T-helper 2 cell treated with Interferon-gamma antibody and Interleukin-4, amounts not matched to agents 100 ng/mL and 5 ng/mL, for 36 hours (primary cell): ENCODE measurements at places on chromosomes 13 and 19. TPM values are rescaled to one million over a fixed set of nuclear protein-coding genes. Genes with fewer than 3 reads are reported as not detected.

The CALR3 gene
- total RNA-seq: 0.18 TPM in 1 of 2 replicates, not detected in the other

The CSNK1G2 gene
- 89.5 and 94.3 TPM in 2 replicates for total RNA-seq

The C13orf42 gene
- total RNA-seq: not detected in 2 replicates

The MYO9B gene
- 171 and 175 TPM in 2 replicates for total RNA-seq

The ZNF534 gene
- total RNA-seq: not detected in 2 replicates

The TMED1 gene
- 10.0 and 12.8 TPM in 2 replicates for total RNA-seq

The TSSK6 gene
- total RNA-seq: 3.0 and 3.3 TPM in 2 replicates

The HCN2 gene
- total RNA-seq: 1.5 and 1.9 TPM in 2 replicates

The POLR1D gene
- 104 and 108 TPM in 2 replicates for total RNA-seq

The CBLC gene
- total RNA-seq: not detected in 2 replicates

The MEIOSIN gene
- total RNA-seq: not detected in 2 replicates

The ZNF808 gene
- 27.2 and 30.3 TPM in 2 replicates for total RNA-seq

The CGB1 gene
- not detected in 2 replicates for total RNA-seq

The GAS6 gene
- 1.4 and 1.5 TPM in 2 replicates for total RNA-seq
